Fibroblast of lung (primary cell): ENCODE measurements at places on chromosomes 13 and 19. TPM values are rescaled to one million over a fixed set of nuclear protein-coding genes. Genes with fewer than 3 reads are reported as not detected.

DNA sequence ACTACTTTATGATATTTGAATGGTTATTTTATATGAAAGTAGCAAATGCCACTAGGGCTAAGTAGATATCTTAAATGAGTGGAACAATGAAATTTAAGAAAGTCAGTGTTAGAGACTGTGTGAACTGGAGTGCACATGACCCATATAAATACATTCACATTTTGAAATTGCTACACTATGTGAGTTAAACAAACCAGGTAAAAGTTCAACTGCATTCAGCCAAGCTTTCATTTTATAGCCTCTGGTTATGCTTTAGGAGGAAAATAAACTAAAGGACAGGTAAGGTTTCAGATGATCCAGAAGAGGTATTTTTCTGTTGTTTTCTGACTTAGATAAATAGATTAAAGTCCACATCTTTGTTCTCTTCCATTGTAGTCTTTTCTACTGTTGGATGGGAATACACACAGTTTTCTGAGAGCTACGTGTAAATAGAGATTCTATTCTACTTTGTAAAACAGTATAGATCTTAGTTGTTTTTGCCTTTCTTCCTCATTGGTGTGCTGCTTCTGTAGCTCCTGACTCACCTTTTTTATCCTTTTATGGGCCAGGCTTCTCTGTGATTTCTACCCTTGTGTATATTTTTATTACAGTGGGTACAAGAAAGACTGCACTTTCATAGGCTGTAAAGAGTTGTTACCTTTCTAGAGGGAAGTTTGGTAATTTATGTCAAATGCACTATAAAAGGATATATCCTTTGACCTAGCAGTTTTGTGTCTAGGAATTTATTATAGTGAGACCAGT is 54.6 kb upstream of the KCTD4 start:
- peak; percentile 21 for DNase-seq

GRCh38 chr19:46786236-46787039 is 2.0 kb downstream of the SLC1A5 start:
- peak; percentile 77 for DNase-seq

- DNase-seq: no peak
Observed at GRCh38 chr13:48496271-48497161, 36.4 kb downstream of the RCBTB2 start.

- DNase-seq: no peak
Observed at GRCh38 chr19:15631817-15632216, 8.9 kb upstream of the CYP4F3 start.

DNA sequence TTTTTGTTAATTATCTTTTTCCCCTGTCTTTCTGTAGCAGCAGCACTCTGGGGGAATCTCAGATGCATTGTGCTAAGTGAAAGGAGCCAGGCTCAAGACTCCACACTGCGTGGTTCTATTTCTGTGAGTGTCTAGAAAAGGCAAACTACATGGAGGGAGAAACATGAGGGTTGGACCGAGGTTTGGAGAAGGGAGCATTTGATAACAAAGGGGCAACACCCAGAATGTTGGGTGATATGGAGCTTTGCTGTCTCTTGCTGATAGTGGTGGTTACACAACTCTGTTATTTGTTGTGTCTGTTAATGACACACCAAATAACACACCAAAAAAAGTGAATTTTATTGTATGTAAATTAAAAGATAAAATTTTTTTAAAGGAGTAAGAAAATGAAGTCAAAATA is 107.8 kb downstream of the COL4A2 start:
- no peak for DNase-seq

DNA sequence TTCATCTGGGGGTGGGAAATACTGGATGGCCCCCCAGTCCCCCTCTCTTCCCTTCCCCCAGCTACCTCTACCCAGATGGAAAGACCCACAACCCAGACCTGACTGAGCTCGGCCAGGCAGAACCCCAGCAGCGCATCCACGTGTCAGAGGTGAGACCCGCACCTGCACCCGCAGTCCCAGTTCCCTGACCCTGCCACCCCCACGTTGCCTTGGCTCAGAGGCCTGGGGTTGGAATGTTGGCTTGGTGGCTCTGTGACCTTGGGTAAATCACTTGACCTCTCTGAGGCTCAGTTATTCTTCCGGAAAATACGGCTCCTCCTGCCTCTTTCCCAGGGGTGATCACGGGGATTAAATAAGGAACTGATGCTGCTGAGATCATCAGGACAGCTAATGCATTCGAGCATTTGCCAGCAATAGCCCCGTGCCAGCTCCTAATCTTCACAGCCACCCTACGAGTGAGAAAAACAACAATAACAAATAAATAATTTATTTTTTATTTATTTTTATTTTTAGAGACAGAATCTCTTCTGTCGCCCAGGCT is 12.3 kb downstream of the CBLC start:
- no peak for DNase-seq

- DNase-seq: no peak
Observed at GRCh38 chr13:44278166-44278565, 95.5 kb upstream of the SERP2 start.

DNA sequence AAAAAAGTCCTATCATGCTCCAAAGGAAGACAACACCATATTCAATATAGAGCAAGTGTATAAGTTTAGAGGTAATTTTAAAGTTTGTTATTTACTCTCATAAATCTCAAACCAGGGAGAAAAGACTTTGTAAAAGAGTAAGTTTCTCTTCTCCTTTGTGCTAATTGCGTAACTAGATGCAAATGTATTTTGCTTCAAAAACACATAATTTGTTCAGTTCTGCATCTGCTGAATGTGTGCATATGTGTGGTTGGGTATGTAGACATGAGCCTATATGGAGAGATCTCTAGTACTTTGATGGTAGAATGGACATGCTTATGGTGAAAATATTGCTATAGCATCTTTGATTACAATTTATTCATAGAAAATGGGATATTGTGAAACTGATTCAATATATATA is 17.8 kb upstream of the MIR17HG start:
- DNase-seq: no peak

The IL17D gene
- 1.2 and 1.5 TPM in 2 replicates for polyA plus RNA-seq

DNA sequence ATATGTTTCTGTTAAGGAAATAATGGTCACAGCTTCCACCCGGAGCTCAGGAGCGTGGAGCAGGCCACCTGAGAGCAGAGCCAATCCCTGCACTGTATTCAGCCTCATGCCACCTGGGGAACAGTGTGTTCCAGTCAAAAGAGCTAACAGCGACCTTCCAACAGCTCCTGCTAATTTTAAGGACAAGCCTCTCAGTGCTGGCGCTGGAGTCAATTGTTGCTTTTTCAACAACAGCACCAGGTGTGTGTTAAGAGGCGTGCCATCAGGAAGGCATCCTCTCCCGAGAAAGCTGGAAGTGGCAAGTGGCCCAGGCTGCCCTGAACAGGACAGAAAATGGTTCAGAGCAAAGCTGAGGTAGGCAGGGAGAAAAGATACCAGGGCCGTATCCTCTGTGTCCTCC is 102.0 kb downstream of the CACNA1A start:
- DNase-seq: no peak

GRCh38 chr19:18675779-18676178 is 7.7 kb upstream of the CRTC1 start:
- DNase-seq: peak; percentile 16

- DNase-seq: peak; percentile 28
Observed at GRCh38 chr19:1780272-1780958, 27.1 kb downstream of the ONECUT3 start.

GRCh38 chr19:47679922-47680857 is 33.0 kb upstream of the EHD2 start:
- no peak for DNase-seq

GRCh38 chr19:55580628-55581144 is at the start of gene ZNF579:
Gene ZNF579 (minus strand): TSS chr19:55580848. CDS start chr19:55579639, 1,209 bp downstream.
- peak; percentile 93 for DNase-seq

The SHD gene
- polyA plus RNA-seq: not detected in 2 replicates
